Activated gamma-delta T cell (primary cell): ENCODE measurements at places on chromosomes 3 and 15.

DNA sequence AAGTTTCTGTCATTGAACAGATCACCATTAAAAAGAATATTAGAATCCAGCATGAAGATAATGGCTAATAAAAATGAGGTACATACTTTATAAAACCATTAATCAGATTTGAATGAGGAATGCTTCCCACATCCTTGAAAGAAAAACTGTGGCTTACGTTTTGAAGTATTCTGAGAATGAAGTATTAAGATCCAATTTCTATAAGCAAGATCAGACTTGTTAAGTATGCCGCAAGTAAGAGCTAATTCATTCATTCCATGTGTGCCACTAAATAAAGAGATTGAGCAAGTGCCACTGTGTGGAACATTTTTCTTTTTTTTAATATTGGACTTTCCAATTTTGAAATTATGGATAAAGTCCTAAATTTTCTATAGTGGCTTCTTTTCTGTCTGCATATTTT is 30.6 kb downstream of the NMD3 start:
- DNase-seq, result no peak

- DNase-seq, result no peak
These were observed 68.5 kb downstream of the VPS8 start for GRCh38 chr3:184880276-184881019.

DNA sequence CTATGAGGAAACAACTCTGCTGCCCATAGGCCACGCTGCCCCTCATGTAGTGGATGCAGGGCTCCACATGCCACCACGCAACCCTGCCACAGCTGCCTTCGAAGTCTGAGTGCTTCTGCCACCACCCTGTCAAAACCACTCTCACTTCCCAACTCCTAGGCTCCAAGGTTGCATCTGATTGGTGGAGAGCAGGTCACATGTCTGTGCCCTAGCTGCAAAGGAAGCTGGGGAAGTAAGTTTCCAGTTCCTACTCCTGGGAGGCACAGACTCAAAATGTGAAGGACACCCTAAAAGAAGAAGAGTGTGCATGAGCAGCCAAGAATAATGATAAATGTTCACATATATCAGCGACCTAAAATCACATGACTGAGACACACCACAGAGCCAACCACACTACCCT is 31.9 kb upstream of the TICRR start:
- no peak for DNase-seq

- no peak for DNase-seq
These were observed 8.2 kb downstream of the TRNT1 start for GRCh38 chr3:3134750-3135448.

- DNase-seq, result no peak
These were observed 83.8 kb upstream of the PPIB start for GRCh38 chr15:64246364-64247189.

GRCh38 chr15:89346516-89347231 is 12.1 kb upstream of the POLG start:
- DNase-seq, result no peak

DNA sequence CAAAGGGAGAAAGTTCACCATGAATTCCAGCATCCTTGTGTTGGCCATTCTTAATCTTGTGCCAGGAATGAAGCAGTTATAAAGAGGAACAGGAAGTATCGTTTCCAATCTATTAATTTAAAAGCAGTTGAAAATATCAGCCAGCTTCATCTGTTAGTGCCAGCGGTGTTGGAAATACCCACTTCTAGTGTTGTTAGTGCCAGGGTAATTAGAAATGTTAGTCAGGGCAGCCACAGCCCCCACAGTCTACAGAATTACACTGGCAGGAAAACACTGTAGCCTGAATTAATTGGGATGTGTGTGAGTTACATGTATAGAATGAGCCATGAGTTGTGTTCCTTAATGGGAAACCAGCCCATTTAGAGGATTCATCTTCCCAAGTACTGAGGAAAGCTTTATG is 127.8 kb downstream of the GHSR start:
- DNase-seq, result no peak

DNA sequence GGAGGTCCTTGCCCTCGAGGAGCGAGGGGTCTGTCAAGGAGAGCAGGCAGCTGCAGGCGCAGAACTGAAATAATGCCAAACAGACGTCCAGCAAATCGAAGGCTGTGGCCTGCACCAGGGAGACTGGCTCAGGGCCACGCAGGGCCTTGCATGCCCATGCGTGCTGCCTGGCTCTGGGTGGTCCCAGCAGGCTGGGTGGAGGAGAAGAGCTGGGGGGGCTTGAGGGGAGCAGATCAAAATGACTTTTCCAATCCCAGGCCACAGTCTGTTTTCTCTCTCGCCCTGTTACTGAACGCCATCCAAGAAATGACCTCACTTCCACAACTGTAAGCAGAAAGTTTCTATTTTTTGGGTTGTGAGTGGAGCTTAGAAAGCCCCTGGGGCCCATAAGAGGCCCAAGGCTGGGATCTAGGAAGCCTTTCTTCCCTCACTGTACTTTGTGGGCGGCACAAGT is 96.9 kb upstream of the RPL32 start:
- DNase-seq, result no peak

GRCh38 chr3:55461896-55462295 is 25.2 kb downstream of the WNT5A start:
- DNase-seq, result no peak

DNA sequence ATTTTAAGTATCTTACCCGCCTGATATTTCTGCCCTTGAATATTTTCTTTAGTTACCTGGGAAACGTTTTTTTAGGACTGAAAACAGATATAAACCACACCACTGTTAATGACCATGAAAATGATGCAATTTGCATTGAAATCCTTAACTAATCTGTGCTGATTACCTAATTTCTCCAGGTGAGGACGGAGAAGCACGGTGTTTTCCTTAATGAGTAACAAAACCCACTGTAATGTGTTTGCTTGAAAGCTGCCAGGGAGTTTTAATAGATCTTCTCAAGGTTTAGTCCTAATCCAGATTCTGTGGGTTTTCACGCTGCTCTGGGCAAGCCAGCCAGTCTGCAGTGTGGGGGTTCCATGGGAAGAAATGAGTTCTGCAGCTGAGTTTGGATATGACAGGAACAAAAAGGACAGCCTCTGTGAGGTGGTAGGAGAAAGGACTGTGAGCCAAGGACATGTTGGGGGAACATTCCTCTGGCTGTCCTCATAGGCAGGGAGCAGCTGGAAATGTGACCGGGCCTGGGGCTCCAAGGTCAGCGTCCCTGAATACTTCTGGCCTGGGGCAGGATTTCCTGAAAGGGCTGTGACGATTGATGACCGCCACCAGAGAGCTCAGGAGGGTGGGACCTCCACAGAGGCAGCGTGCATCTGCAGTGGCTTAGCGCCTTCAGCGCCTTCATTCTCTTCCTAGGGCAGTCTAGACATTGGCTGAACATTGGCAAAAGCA is 18.6 kb downstream of the THSD4 start:
- DNase-seq, result no peak

- no peak for DNase-seq
These were observed 96.6 kb downstream of the SEMA6D start for GRCh38 chr15:47813748-47814384.

GRCh38 chr15:85706779-85707518 is 87.8 kb downstream of the KLHL25 start:
- DNase-seq, result no peak

- no peak for DNase-seq
These were observed 465.9 kb upstream of the RASGRP1 start for GRCh38 chr15:39030291-39031070.

DNA sequence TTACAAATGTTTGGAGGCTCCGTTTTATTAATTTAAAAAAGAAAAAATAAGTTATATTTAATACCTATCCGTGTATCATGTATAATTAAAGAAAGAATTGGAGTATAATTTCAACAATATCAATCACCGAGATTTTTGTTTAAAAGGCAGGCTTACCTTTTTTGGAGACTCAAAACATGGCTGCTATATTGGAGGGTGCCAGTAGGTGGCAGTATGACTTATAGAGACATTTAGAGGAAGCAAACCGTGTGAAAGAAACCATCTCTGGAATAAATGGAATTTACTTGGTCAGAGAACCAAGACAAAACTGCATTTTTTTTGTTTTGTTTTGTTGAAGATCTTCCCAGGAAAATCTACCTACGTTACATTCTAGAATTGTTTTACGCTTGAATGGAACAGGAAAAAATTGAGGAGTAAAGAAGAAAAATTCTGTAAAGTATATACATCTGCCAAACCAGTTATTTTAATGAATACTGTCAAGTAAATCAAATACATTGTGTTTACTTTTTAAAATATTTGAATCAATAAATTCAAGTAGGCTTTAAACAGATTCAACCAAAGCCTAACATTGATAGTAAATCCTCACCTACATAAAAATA is 802.6 kb upstream of the ALCAM start:
- DNase-seq, result no peak

DNA sequence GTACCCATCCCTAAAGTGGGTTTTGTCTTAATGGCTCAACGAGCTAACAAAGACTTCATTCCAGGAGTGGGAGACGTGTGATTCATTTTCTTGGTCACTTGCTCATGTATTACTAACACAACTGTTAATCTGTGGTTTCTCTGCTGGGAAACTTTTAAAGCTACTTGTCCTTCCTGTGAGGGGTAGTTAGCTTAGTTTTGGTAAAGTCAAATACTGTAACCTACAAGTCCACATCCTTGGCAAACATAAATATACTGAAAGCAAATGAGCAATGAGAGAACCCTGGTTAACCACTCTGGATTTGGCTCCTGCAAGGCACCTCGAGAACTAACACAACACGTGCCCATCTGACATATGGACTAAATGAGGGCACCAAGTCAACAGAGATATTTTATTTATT is 19.9 kb downstream of the NOX5 start:
- DNase-seq, result no peak

DNA sequence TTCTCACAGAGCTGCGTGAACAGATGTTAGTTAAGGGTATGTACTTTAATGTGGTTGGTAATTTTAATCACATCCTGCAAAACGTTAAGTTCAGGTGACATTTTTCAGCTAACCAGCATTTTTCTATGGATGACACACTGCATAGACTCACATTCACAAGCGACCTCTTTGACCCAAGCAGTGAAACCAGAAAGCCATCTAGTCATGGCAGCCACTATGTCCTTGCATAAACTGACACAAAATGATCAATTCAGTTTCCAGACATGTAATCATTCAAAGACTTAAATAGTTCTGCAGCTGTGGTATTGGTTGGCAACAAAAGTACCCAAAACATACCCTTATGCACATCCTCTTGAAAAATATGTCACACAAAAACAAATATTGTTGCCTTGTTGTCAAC is 7.4 kb upstream of the CAPN7 start:
- no peak for DNase-seq

DNA sequence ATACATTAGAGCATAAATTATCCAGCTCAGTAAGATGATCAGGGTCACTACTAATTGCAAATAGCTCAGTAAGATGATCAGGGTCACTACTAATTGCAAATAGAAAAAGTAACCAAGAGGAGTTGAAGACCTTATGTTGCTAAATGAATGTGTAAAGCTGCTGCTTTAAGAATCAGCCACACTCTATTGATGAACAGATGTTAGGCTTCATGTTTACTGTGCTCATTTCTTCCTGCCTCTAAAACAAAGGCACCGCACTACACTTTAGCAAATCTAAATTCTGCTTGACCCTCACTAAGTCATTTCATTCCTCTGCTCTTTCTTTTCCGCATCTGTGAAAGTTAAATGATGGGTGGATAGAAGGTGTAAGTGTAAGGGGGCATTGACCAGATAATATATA is 92.6 kb upstream of the PLSCR4 start:
- DNase-seq, result no peak

GRCh38 chr3:24548278-24548677 is 53.6 kb upstream of the THRB start:
- no peak for DNase-seq

DNA sequence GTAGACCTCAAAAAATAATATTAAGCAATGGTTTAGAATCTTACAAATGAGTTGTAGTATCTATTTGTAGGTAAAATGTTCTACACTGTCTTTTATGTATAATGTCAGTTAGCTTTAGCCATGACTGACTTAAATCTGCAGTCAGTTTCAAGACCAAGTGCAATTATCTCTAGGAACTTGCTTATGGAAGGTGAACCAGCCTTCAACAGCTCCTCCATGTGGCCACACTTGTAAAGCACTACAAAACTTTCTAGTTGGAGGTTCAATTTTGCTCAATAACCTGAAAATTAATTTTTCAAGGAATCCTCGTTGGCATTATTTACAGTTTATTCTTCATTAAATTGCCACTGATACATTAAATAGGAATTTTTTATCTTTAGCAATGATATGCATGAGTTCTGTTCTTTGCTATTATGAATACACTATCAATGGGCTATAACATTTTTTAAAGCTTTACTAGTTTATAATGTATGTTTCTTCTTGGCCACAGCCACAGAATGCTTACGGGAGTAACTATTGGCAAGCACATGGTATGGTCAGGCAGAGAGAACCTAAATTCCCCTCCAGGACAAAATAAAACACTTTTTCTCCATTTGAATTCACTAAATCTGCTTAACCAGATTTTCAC is 315.3 kb upstream of the UBE2E2 start:
- no peak for DNase-seq

DNA sequence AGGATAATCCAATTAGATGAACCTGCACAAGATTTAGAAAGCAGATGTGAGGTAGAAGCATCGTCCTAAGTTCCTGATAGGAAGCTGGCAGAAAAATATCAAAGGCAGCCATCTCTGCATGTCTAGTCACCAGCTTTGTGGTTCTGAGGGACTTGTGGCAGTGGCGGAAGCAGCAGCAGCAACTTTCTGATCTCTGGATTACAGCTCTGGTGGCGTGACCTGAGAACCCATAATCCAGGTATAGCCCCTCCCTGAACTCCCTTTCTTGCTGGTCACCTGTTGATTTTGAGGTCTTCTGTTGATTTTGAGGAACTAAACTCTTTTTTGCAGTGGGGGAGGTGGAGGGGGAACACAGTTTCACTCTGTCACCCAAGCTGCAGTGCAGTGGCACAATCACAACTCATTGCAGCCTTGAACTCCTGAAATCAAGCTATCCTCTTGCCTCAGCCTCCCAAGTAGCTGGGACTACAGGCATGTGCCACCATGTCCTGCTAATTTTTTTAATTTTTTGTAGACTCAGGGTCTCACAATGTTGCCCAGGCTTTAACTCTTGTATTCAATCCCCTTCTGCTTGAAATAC is 7.9 kb downstream of the FSIP1 start:
- DNase-seq, result no peak

DNA sequence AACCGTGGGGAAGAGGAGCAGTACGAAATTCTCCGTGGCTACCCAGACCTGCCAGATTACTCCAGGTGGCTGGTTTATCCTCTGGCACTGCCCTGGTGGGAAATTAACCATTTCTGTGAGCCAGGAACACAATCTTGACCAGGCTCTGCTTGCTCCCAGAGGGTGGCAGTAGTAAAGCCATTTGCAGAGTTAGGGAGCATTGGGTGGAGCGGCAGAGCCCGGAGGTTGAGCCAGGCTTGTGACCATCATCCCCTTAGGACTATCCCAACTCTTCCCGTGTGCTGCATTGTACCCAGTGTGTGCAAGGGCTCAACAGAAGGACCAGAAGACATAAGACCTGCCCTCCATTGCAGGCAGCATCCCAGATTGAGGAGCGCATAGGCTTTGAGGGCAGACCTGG is 5.3 kb downstream of the KNG1 start:
- DNase-seq, result no peak
